NCI-H2171 (cell line): ENCODE measurements at places on chromosomes 12 and 14.

- DNase-seq: no peak
Measured at GRCh38 chr14:36506732-36507614, 13.1 kb downstream of the NKX2-1 start.

- DNase-seq: no peak
Measured at GRCh38 chr14:33755358-33755757, 195.5 kb downstream of the EGLN3 start.

DNA sequence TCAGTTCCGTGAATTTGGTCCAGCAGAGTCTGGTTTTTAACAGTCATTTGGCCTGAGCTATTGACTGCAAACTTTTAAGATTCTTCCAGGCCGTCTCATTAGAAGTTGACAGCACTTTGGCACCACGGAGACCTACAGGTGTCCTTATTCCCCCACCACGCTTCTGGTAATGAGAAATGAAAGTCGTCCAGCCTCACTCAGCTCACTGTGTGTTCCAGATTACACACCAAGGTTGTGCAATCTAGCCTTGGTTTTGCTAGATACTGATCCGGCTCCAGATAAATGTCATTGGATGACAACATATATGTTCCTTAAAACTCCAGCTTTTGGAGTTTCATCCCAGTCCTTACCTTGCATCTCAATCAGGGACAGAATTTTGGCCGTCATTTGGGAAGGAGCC is 210.4 kb downstream of the CHST11 start:
- no peak for DNase-seq

GRCh38 chr12:119660076-119660475 is 7.9 kb upstream of the PRKAB1 start:
- DNase-seq: no peak

DNA sequence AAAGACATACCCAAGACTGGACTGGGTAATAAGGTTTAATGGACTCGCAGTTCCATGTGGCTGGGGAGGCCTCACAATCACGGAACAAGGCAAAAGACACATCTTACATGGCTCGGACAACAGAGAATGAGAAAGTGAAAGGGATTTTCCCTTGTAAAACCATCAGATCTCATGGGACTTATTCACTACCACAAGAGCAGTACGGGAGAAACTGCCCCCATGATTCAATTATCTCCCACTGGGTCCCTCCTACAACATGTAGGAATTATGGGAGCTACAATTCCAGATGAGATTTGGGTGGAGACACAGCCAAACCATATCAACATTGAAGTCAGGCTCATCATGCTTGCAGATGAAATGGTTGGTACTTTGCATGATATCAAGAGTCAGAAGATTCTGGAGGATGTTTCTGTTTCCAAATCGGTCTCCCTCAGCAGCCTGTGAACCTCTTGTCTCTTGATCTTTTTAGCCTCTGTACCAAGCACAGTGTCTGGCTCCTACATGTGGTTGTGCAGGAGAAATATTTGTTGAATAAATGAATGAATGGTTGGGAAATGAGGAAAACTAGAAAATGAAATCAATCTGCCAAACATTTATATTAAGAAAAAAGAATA is 98.6 kb downstream of the VRK1 start:
- DNase-seq: no peak

GRCh38 chr12:131860472-131861260 is 32.5 kb downstream of the MMP17 start:
- peak; percentile 45 for DNase-seq

DNA sequence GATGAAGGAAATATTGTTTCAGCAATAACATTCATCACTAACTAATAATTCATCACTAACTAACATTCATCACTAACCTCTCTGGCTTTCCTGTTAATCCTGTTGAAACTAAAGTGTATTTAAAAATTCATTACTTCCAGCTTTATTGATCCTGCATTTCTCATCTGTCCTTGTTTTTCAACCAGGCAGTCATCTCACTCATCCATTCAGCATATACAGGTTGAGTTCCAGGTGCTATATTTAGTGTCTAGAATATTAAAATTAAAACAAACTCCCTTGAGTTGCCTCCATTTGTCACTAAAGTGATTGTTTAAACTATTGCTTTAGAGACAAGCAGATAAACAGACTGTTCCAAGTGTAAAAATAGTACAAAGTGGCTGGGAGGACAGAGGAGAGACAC is 58.1 kb downstream of the ATXN7L3B start:
- no peak for DNase-seq

GRCh38 chr12:131929581-131930456 is 743 bp downstream of the PUS1 start:
- no peak for DNase-seq

- no peak for DNase-seq
Measured at GRCh38 chr12:102300824-102301461, 103.3 kb upstream of the PMCH start.

DNA sequence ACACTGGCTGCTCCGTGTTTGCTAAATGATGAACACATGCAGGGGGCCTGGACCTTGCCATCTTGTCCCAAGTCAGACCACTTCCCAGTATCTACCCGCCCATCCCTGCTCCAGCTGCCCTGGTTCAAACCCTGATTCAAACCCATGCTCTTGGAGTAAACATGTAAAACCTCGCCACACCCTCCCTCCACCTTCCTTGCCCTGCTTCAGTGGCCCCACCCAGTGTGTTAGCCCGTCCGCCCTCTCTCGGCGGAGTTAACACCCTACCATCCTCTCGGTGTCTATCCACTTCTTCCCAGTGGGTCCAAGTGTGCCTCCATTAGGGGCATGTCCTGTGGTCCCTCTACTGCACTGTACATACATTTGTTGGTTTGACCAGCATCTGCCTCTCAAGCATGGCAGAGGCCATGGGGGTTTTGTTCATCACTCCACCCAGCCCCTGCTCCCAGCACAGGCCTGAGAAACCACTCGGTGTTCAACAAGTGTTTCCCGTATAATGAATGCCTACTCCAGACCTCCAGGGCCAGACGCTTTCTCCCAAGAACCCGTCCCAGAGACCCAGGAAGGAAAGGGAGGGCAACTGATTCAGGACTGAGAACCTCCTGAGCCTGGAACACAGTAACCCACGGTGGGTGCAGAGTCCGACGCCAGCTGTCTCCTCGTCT is 37.1 kb downstream of the P2RX4 start:
- no peak for DNase-seq

DNA sequence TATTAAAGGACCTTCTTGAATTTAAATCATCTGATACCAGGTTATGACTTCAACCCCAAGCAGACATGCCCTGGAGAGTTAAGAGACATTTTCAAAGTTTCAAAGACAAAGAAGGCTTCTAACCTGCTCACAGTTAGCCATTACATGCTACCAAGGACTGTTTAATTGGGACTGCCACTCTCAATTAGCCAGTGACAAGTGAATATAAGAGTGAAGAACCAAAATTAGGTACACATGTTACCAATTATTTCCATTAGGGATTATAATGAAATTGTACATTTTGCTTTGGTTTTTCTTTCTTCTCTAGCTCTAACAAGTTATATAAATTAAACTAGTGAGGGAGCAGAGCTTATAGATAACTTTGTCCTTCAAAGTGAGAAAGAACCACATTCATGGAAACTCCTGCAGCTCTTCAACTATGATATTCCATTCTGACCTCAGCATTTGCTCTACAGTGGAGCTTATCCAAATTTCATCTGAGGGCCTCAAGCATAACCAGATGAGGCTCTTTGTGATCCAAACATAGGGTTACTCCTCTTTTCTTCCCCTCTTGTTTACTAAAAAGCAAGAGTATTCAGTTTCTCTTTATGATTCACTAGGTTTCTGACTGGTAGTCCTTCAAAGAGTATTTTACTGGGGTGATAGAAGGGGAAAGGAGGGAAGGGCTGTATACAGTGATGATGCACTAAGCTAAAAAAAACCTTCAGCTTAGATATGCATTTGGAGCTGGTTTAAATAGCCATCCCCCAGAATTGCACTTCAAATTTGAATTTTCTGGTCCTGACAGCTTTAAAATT is 91.3 kb downstream of the DUSP6 start:
- no peak for DNase-seq

GRCh38 chr12:122005252-122005776 is 16.4 kb upstream of the BCL7A start:
- no peak for DNase-seq

GRCh38 chr14:90626550-90626949 is 189.7 kb downstream of the TTC7B start:
- peak; percentile 22 for DNase-seq

GRCh38 chr12:120365675-120366340 is 3.2 kb downstream of the MSI1 start:
- DNase-seq: no peak

- DNase-seq: no peak
Measured at GRCh38 chr12:78420991-78421390, 443.6 kb upstream of the SYT1 start.

- DNase-seq: no peak
Measured at GRCh38 chr12:40226705-40227104, 1.9 kb downstream of the LRRK2 start.

DNA sequence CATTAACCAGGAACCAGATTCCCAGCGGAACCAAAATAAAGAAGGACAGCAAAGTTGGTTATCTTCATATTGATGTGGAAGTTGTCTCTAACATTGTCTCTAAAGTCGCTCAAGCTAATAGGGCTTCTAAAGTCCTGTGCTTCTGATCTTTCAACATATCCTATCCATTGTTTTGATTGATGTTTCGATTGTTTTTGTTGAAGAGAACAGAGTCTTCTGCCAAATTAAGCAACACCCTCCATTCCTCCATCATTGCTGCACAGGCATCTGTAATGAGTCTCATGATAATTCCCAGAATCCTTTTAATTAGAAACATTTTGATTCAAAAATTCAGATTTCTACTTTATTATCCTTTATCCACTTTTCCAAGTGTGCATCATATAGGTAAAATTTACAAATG is 71.6 kb upstream of the AVPR1A start:
- no peak for DNase-seq

GRCh38 chr12:116366456-116366776 is 88.9 kb upstream of the MED13L start:
- peak; percentile 69 for DNase-seq

- DNase-seq: peak; percentile 56
Measured at GRCh38 chr14:24941719-24942118, 108.2 kb downstream of the STXBP6 start.

GRCh38 chr14:101008196-101008595 is 104.7 kb upstream of the RTL1 start:
- DNase-seq: no peak

DNA sequence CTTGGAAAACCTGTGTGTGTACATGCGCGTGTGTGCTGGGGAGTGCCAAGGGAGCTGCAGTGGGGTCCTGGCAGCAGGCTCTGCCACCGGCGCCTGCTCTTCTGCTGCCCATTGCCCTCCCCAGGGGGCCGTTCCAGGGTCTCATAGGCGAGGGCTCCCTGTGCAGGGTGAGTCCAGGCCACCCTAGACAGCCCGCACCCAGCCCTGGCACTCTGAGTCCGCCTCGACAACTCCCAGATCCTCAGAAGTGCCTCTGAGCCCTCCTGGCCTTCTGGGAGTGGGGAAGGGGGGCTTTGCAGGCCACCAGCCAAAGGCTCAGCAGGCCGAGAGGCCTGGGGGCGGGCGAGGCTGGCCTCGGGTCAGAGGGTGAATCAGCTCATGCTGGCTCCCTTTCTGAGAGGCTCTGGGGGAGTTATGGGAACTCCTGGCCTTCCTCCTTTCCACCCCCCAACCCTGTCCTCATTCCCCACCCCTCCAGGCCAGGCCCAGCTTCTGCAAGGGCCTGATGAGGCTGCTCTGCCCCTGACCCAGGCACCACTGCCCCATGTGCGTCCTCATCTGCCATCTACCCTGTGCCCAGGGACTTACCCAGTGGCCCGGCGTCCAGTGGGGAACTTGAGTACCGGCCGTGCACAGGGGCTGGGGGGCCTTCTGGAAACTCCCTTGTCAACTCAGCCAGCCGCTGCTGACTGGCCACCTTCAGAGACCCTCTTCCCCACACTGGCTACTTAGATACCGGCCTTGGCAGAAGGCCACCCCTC is 2.1 kb upstream of the TEDC1 start:
- no peak for DNase-seq

GRCh38 chr12:116138364-116138763 is 139.1 kb downstream of the MED13L start:
- no peak for DNase-seq

DNA sequence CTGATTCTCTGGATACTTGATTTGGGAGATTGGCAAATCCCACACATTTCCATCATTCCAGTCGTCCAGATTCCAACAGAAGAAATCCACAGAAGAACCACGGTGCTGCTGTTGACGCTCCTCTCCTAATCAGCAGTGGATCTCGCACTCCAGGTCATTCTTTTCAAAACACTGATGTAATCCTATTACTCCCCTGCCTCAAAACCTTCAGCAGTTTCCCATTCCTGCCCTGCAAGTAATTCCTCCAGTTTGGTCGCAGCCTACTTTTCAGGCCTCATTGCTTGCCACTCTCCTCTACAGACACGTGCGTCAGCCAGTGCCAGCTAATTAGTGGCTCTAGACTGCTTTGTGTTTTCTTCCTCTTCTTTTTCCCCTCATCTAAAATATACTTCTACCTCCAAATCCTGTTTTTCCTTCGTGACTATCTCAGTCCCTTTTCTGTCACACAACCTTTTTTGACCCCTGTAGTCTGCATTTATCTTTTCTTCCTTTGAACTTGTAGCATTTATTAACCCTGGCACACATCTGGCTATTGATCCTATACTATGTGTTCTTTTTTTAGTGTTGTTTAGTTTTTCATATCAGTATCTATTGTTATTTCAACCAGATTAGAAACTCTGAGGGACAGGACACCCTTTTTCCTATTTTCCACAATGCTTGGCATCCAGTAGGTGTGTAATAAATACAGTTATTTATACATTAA is 36.8 kb downstream of the PRORP start:
- no peak for DNase-seq

GRCh38 chr12:75568393-75568792 is 57.0 kb upstream of the KRR1 start:
- DNase-seq: peak; percentile 28
